ENCODE measurements at places on chromosomes 11 and 22.

DNA sequence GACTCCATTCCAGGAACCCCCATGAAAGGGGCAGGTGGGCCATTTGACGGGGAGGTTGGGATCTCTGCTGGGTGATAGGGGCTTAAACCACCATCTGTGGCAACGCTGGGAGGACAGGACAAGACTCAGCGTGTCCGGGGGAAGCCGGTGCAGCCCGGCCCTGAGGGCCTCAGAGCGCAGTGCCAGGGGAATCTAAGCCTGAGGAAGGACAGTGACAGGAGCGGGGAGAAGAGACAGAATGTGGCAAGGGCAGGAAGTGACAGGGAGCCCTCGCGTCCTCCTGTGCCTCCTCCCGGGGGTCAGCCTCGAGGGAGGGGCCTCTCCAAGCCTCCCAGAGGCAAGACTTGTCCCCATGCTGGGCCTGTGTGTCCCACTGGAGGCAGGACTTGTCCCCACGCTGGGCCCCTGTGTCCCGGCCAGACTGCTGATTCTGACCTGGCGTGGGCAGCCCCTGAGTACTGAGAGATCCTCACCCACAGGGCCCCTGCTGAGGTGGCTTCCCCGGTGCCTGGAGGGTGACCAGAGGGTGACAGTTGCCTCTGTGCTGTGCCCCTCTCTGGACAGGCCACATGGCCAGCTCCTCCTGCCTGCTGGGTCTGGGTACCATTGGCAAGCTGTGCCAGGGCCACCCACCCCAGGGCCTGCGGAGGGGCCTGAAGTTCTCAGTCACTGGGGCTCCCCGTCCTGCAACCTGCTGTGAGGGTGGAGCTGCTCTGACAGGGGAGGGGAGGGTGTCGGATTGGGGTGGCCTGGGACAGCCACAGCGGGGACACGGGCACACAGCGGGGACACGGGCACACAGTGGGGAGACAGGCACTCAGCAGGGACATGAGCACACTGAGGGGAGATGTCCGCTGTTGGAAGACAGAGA is 676.2 kb downstream of the BRD1 start:
- no peak for DNase-seq

GRCh38 chr11:86551288-86552092 is 120.9 kb downstream of the ME3 start:
- peak; percentile 84 for DNase-seq

DNA sequence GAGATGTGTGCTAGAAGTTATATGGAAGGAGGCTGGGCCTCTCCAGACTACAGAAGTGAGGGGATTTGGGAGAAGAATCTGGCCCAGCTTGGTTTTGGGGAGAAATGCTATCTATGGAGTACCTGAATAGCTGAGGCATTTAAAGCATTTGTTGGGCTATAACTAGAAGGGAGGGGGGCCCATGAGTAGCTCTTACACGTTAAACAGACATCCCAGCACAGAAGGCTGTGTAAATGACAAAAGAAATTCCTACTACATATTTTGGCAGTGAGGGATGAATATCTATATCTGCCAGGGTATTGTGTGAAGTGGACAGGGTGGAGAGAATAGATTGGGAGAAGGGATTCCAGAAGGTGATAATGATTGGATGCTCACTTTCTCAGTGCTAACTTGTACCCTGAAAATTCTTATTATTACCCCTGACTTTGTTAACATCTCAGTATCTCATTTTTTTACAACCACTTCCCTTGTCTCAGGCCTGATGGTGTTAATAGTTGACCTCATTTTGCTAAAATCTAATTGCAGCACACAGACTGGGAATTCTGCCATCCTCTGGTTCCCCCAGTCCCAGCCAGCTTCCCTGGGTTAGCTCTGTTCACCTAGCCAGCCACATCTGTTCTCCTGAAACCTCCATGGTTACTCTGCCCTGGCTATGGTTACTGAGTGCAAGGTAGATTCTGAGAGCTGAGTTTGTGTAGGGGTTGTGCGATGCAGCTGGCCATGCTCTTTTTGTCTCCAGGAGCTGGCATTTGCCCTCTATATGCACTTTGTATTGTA is 28.8 kb upstream of the RRM1 start:
- DNase-seq = no peak

- DNase-seq = no peak
Measured at GRCh38 chr11:79600711-79601110, 159.9 kb upstream of the TENM4 start.

DNA sequence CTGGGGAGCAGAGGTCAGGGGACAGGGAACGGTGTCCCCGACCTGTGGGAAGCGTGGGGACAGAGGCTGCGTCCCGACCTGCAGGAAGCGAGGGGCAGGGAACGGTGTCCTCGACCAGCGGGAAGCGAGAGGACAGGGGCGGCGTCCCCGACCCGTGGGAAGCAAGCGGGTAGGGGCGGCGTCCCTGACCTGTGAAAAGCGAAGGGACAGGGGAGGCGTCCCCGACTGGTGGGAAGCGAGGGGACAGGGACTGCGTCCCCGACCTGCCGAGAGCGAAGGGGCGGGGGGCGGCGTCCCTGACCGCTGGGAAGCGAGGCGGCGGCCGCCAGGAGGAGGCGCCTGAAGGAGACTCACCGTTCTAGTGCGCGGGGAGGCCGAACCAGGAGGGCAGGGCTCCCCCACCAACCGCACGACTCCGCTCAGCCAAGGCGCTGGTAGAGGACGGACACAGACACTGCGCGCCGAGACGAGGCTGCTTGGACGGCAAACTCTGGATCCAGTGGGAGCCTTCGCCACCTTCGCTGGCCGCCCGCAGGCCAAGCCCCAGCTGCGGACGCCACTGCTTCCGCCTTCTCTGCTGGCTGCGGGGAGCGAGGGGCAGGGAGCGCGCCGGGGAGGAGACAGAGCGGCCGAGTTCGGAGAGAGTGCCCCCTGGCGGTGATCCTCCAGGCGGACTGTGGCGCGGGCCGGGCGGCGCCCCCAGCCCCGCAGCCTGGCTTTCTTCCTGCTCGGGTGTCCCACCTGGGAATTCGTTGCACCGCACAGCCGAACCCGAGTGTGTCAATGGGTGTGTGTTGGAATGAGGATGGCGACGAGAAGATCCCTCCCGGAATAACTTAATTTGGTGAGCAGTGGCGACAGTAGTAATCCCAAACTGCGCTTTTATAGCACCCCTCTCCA is at the start of gene TRAF6:
TSS of gene TRAF6 (minus strand) at position 579 of the 900 bp plus-strand sequence. CDS start 8,757 bp downstream, outside the sequence.
- peak; percentile 84 for DNase-seq

DNA sequence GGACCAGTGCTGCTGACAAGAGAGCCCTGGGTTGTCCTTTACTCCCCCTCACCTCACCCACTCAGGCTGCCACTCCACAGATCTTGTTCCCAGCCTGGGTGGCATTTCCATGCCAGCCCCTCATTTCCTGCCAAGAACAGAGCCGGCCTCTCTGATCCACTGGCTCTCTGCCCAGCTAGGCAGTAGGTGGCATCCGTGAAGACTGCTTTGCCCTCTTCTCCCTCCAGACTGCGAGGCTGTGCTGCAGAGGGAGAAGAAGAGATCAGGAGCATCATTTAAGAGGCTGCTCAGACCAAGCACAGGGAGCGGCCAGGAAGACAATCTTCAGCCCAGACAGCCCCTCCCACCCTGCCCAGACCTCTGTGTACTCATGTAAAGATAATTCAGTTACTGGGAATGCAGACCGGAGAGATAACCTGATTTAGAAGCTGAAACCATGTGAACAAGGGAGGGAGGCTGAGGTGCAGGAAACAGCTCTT is 126.9 kb upstream of the NCAM1 start:
- DNase-seq = peak; percentile 33

- peak; percentile 34 for DNase-seq
Measured at GRCh38 chr11:8011981-8012444, 24.9 kb downstream of the EIF3F start.

GRCh38 chr11:130816546-130817329 is 99.5 kb downstream of the SNX19 start:
- DNase-seq = no peak

- DNase-seq = no peak
Measured at GRCh38 chr22:36991206-36991605, 28.0 kb downstream of the TST start.

DNA sequence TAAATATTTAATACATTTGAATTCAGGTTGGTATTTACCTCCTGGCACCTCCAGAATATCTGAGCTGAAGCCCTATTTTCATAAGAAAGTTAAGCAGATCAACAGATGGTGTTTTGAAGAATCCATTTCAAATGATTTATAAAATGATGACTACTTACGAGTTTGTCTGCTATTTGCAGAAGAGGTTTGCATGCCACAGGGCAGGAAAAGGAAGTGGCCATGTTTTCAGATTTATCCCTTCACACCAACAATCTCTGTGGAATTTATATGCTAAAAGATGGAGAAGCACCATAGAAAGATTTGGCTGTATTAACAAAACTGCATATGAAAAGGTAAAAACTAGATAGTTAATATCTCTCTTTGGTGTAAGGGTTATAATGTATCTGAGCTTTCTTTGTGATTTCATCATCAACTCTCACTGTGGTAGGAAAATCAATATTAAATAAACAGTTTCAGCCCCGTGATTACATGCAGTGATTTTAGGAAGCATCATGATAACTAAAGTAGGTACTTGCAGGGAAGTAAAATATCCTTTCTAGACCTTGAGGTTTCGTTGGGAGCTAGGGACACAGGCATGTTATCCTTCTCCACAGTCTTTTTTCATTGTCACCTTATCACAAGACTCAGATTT is 2.6 kb downstream of the BMAL1 start:
- DNase-seq = no peak

DNA sequence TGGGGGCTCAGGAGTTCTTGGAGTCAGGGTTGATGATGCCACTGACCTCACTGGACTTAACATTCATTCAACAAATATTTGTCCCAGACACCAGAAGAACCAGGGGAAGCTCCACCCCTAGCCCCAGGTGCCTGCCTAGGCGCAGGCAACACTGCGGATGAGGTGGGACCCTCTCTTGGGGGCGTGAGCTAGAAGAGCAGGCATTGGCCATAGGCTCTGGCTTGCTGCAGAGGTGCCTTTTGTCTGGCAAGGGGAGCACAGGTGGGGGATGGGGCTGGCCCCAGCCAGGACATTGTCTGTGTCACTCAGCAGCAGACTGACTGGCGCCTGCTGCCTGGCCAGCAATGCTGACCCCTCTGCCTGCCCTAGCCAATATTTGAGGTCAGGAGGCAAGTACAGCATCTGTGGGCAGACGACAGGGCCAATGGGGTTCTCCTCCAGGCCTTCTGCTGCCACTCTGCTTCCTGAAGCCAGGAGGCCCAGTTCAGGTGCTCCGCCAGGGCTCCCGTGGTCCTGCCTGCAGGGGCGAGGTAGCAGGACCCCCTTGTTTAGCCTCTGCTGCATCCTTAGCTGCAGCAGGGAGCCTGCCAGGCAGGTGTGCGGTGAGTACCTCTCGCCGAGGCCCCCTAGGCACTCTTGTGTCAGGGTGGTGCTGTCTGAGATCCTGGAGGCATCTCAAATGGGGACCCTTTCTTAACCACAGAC is 4.0 kb downstream of the LINC01488 start:
- no peak for DNase-seq

DNA sequence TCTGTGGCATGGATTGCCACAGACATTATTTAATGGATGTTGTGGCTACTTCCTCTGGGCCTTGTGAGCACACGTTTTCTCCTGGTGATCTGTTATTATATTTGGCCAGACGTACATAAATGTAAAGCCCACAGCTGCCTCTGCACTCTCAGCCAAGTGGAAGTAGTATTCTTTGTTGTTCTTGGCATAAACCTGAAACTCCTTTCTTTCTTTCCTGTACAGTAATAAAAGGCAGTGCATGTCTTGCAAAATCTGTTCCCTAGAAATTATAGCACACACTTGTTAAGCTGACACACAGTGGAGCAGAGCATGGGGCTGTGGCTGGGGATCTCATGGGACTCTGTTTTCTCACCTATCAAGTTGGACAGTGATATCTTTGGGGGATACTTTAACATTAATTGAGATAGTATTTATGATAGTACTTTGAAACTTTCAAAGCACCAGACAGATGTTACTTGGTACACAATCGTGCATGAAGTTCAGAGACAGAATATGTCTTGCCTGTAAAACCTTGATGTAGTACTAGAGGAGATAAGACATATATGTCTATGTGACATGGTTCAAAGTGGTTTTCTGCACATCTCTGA is 20.9 kb downstream of the PANX1 start:
- no peak for DNase-seq

DNA sequence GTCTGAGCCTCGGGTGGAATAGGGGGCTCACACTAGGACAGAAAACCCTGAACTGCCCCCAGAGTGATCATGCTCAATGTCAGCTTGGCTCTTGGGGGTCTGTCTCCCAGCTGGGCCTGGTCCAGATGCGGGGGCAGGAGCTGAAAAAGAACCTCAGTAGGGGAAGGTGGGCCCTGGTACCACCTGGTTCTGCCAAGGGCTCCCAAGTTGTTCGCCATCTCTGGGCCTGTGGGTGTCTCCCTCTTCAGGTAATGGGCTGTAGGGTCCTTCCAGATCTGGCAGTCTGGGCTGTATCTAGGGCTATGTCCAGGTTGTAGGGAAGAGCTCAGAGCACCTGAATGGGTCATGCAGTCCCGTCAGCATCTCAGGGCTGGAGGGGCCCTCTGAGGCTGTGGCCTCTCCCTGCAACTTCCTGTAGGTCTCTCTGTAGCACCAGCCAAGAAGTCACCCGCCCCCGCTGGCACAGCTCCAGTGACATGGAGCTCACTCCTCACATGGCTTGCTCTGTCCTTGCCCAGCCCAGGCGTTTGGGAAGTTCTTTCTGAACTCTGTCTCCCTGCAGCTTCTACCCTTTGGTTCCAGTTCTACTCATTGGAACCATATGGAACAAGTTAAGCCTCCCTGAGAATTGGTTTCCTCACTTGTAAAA is 33.0 kb upstream of the SOX10 start:
- peak; percentile 62 for DNase-seq

- peak; percentile 11 for DNase-seq
Measured at GRCh38 chr22:28051787-28052356, 132.8 kb upstream of the PITPNB start.

GRCh38 chr11:128837627-128838026 is 29.5 kb downstream of the KCNJ1 start:
- DNase-seq = no peak
